Stimulated activated CD4-positive, alpha-beta T cell treated with anti-CD3 and anti-CD28 coated beads, Interleukin-1b, Interleukin-23, amount 100 ng/mL, for 1 hour (primary cell): ENCODE measurements at places on chromosomes 13 and 19.

DNA sequence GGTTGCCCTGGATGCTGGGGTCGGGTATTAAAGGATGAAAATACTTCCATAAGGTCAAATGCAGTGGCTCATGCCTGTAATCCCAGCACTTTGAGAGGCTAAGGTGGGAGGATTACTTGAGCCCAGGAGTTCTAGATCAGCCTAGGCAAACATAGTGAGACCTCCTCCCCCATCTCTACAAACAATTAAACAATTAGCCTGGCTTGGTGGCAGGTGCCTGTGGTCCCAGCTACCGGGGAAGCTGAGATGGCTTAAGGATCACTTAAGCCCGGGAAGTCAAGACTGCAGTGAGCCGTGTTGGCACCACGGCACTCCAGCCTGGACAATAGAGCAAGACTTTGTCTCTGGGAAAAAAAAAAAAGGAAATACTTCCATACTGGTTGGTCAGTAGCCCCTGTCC, 1.5 kb downstream of the KLK11 start:
- DNase-seq: no peak

DNA sequence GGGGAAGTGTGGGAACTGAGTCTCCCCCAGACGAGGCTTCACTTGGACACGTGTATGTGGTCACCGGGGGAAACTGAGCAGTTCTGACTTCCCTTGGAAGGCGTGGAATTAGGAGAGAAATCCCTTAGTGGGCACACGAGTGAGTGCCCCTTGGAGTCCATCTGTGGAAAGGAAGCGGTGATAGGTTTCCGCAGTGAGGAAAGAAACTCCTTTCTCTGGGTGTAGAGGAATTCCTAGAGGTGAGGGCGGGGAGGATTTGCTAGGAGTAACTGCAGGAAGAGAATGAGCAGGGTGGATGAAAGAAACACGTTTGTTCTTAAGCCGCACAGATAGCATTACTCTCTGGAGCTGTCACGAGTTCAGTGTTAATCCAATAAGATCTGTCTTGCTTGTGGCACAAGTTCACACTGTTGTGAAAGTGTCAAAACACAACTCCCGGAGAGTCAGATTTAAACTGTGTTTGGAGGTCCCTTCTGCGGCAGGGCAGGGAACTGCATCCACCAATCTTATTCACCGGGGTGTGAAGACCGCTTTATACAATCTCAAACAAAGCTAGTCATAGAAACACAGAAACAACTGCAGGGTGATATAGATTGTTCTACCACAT, 1.2 kb downstream of the KL start:
- DNase-seq: no peak

DNA sequence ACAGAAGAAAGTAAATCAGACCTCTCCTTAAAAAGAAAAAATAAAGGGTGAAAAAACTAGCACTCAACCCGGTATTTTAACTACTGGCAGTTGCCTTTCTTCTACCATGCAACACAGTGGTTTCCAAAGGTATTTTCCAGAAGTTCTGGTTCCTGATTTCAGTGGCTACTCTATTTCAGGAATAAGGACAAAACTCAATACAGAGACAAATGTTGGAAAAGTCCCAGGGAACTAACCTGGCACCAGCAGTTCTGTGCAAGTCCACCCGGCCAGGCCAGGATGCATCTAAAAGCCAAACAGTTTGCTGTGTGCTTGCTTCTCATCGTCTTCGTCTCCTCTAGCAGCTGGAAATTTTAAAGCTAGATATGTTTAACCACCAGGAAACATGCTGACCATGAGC, 52.5 kb downstream of the FOXO1 start:
- DNase-seq: no peak

GRCh38 chr13:44206434-44206833, 167.2 kb upstream of the SERP2 start:
- DNase-seq: no peak

- no peak for DNase-seq
Measured at GRCh38 chr13:107365466-107366215, 797.7 kb upstream of the ARGLU1 start.
